ENCODE measurements at places on chromosomes 6 and 20. TPM values are rescaled to one million over a fixed set of nuclear protein-coding genes. Genes with fewer than 3 reads are reported as not detected.

Gene KHDC1
- total RNA-seq: 6.4 TPM

Gene GPRC6A
- total RNA-seq: not detected

Gene AFDN
- 67.8 TPM for total RNA-seq

Gene CST9
- total RNA-seq: not detected

Gene MCM3
- 191 TPM for total RNA-seq

Gene RAET1G
- not detected for total RNA-seq

Gene C20orf96
- 7.4 TPM for total RNA-seq

Gene OPRL1
- 0.41 TPM for total RNA-seq

Gene BPIFA1
- not detected for total RNA-seq

Gene CAP2
- total RNA-seq: 0.15 TPM

Gene PRRT1
- 0.15 TPM for total RNA-seq

Gene NNAT
- total RNA-seq: not detected

Gene SYCP2L
- not detected for total RNA-seq

Gene SYNE1
- total RNA-seq: 19.9 TPM

Gene ARMC2
- total RNA-seq: not detected

Gene HLA-DMA
- total RNA-seq: 182 TPM

Gene HLA-F
- total RNA-seq: 302 TPM

Gene FUT9
- total RNA-seq: not detected

Gene CST2
- not detected for total RNA-seq

GRCh38 chr6:57224769-57225515 is 2.8 kb upstream of the RAB23 start:
- no peak for DNase-seq

- no peak for DNase-seq
These were observed 12.1 kb upstream of the OCSTAMP start for GRCh38 chr20:46562373-46563169.

GRCh38 chr20:20785226-20785625 is 72.8 kb upstream of the RALGAPA2 start:
- no peak for DNase-seq

- DNase-seq: no peak
These were observed 40.3 kb upstream of the AHI1 start for GRCh38 chr6:135537741-135538301.

DNA sequence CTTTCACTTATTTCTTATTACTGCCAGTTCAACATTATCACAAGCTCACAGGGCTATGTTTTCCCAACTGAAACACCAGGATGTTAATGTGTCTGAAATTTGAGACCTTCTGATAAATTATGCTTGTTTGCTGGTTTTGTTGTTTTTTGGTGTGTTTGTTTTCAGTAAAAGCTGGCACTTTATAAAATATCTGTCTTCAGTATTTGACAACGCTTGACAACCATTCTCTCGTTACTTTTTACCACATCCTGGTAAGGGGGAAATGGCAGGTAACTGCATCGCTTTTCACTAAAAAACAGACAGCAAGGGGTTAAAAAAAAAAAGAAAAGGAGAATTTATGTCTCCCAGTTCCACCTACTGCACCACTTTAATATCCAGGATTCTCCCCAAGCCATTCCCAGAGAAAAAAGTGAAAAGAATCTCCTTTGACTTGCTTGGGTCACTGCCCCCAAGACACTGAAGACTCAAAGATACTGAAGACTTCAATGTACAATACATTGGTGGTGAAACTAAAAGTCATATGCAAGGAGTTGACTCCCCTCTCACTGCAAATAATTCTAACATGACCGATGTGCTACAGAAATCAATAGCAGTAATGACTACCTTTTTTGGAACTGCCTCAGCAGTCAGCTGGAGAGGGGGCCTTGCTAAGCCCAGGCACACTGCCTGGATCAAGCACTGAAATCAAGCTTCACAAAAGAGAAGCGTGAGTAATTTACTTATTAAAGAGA is 88.9 kb downstream of the HIVEP2 start:
- no peak for DNase-seq

GRCh38 chr6:3325210-3325609 is 66.5 kb downstream of the PSMG4 start:
- no peak for DNase-seq

DNA sequence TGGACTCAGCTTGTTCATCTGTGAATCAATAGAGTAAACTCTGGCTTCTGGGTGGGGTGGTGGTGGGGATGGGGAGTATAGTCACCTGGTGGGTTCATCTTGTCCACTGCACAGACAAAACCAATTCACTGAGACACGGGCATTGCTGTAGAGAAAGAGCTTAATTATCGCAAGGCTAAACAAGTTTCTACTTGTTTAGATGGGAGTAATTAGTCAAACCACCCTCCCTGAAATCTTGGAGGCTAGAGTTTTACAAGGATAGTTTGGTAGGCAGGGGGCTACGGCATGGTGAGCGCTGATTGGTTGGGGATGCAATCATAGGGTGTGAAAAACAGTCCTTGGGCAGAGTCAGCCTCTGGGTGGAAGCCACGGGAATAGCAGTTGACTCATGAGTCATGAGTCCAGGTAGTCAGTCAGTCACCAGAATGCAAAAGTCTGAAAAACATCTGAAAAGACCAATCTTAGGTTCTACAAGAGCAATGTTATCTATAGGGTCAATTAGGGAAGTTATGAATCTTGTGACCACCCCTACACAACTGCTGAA is 77.8 kb downstream of the STMND1 start:
- no peak for DNase-seq

DNA sequence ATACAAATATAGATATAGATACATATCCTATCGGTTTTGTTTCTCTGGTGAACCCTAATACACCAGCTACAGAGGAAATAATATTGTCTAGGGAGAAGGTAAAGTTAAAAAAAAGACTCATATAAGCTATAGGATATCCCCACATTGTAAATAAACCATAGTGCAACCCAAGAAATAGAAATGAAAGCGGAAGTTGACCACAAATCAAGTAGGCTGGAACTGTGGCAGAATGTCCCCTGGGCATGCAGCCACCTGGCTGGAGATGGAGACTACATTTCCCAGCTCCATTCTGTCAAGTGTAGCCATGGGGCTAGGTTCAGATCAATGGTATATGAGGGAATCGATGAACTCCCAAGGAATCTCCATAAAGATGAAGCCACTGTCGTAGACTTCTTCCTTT is 70.1 kb upstream of the RPS6KA2 start:
- DNase-seq: no peak

DNA sequence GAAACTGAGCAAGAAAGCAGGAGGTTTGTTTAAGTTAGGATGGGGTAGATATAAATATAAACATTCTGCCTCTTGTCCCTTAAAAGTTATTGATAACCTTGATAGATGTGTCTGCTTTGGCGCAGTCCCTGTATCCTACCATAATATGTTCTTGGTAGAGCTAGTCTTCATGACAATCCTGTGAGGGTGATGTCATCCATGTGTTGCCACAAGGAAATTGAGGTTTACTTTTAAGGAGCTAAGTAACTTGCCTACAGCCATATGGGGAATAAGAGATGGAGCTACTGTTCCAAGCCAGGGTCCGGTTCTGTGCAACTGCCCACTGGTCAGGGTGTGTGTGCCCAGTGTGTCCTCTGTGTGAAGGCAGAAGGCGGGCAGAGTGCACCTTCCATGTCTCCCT is 78.5 kb downstream of the SSR1 start:
- no peak for DNase-seq

- no peak for DNase-seq
These were observed 590 bp downstream of the RNF217 start for GRCh38 chr6:124962639-124963415.

GRCh38 chr20:62921119-62921687 is 5.1 kb downstream of the DIDO1 start:
- DNase-seq: no peak

GRCh38 chr6:170232186-170233002 is 58.5 kb downstream of the DLL1 start:
- no peak for DNase-seq

DNA sequence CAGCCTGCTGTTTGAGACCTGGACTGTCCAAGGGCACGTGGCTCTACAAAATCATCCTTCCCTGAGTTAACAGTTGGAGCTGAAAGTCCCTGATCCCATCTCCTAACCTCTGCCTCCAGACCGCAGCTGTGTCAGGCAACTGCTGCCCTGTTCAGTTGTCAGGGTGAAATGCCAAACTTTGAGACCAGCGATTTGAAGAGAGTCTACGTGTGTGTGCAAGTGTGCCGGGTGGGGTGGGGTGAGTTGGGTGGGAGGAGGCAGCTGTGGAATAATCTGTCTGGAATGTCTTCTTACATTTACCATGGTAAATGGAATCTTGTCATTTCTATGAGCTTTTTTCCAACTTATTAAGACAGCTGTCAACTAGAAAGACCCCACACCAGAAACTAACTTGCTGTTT is 81.0 kb upstream of the FAM8A1 start:
- DNase-seq: no peak

DNA sequence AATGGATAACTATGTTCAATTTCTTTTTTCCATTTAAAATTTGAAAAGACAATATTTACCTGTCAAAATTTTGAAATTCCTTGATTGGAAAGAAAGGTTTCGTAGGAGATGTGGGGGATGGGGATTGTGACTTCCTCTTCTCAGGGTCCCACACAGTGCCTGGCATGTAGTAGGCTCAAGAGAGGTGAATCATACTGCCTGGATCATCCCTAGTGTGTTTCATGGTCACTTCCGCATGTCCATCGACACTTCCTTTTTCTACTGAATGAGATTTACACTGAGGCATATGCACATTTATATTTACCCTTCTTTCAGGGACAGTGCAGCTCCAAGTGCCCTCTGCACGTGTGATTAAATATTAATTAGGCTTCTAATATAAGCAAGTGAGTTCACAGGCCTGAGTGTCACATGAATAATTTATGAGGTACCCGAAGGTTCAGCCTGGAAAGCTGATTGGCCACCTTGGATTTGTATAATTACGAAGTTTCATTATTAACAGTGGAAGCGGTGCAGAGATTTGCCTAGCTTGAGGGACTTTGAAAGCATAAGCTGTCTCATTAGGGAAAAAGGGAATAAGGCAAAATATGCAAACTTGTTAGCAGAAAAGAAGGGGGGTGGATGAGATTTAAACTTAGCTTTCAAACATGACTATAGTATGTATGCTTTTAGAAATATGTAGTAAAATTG is 177.5 kb upstream of the MMS22L start:
- no peak for DNase-seq

DNA sequence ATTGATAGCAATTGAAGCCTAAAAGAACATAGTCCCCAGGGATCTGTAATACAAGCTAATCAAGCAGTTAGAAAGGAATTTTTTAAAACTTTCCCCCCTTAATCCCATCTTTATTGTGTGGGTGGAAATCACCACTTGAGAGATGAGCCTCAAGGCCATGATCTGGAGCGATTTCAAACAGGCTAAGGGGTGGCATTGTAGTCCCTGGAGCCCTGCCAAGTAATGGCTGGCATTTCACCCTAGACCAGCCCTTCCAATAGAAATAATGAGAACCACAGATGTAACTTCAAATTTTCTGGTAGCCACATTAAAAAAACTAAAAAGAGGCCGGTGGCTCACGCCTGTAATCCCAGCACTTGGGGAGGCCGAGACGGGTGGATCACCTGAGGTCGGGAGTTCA is 46.9 kb downstream of the PRDM1 start:
- no peak for DNase-seq

GRCh38 chr6:148831531-148831930 is 84.7 kb downstream of the UST start:
- DNase-seq: no peak

GRCh38 chr20:33566781-33567603 is 77.1 kb downstream of the CBFA2T2 start:
- no peak for DNase-seq

- DNase-seq: no peak
These were observed 89.2 kb downstream of the ARID1B start for GRCh38 chr6:156866220-156867015.

GRCh38 chr6:47288267-47289090 is 21.2 kb downstream of the TNFRSF21 start:
- no peak for DNase-seq

GRCh38 chr20:62758226-62758912 is 37.9 kb upstream of the MRGBP start:
- no peak for DNase-seq

GRCh38 chr6:168837254-168838036 is 396.5 kb downstream of the SMOC2 start:
- no peak for DNase-seq

DNA sequence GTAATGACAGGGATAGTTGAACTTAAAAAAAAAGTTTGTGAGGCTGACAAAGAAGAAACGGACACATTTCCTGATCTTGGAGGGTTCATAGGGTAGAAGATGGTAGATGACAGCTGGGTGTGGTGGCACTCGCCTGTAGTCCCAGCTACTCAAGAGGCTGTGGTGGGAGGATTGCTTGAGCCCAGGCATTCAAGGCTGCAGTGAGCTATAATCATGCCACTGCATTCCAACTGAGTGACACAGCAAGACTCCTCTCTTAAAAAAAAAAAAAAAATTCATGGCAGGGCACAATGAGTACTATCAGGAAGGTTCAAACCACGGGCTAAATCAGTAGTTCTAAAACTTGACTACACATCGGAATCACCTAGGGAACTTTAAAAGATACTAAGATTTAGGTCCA is 2.0 kb upstream of the MICA start:
- no peak for DNase-seq

GRCh38 chr6:110366256-110366655 is 8.1 kb upstream of the METTL24 start:
- DNase-seq: no peak

DNA sequence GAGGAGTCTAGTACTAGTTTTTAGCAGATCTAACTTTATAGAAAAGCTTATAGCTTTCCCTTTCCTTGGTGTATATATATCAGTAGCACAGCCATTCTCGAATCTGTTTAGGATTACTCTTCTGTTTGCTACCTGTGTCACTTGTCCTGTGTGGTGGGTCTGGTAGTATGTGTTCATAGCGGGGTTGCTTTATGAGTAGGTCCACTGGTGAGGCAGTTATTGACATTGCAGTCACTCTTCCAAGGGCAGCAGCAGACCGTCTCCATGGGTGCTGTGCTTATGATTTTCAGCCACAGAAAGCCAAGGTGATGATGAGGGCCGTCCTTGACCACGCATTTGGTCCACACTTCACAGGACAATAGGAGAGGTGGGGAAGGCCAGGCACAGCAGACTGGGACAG is 171.5 kb downstream of the CDKAL1 start:
- no peak for DNase-seq

DNA sequence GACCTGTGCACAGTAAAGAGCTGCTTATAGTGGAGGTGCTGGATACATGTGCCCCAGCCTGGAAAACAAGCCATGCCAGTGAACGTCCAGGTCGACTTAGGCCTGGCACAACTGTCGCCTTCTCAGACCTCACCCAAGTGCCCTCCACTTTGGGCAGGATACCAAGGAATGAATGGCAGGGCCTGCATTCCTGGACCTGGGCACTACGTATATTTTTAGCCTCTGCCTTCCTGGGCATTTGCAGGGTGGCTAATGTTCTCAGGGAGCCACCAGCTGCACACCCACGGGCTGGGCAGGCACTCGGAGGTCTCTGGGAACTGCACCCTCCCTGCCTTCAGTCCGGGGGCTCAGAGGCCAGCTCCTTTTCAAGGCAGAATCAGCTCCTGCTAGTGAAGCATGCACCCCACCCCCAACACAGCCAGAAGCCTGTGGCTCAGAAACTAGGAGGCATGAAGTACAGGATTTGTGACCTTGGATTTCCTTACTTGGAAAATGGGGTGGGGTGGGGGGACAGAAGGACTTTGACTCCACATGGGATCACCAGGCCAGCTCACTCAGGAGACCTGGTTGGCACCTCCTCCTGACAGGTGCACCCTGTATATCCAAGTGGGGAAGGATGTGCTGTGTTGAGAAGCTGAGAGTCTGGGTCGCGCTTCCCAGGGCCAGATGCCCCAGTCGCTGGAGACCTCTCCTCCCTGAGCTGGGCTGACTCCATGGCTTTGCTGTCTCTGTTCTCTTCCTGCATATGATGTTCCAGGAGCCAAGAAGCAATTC is 2.5 kb upstream of the LSM14B start:
- DNase-seq: no peak

- DNase-seq: no peak
These were observed 32.6 kb downstream of the KCNK5 start for GRCh38 chr6:39196673-39197091.

All from GM12878 (cell line).